ENCODE measurements at places on chromosomes 13 and 19. TPM values are rescaled to one million over a fixed set of nuclear protein-coding genes. Genes with fewer than 3 reads are reported as not detected.

SIGLEC7 gene
- total RNA-seq: not detected

ZNF283 gene
- 6.3 TPM for total RNA-seq

CABP5 gene
- total RNA-seq: not detected

VSTM1 gene
- total RNA-seq: not detected

Measured in glomerular endothelial cell (primary cell).